NCI-H510A treated with DMSO at 0.1 percent for 48 hours (cell line): ENCODE measurements at places on chromosomes 1 and 21.

DNA sequence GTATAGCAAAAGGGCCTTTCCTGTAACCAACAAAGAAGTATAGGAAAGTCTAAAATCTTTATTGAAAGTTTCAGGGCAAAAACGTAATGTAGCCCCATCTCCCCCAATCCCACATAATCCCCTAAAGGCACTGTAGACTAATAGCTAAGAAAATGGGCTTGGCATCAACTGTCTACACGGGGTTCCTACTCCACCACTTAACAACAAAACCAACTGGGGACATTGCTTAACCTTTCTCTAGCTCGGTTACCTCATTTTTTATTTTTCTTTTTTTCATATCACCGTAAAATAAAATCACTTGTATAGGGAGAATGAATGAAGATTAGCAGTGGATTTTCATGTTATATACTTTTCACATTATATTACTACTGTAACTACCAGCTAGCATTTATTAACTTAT, 12.3 kb downstream of the MACF1 start:
- DNase-seq = no peak

DNA sequence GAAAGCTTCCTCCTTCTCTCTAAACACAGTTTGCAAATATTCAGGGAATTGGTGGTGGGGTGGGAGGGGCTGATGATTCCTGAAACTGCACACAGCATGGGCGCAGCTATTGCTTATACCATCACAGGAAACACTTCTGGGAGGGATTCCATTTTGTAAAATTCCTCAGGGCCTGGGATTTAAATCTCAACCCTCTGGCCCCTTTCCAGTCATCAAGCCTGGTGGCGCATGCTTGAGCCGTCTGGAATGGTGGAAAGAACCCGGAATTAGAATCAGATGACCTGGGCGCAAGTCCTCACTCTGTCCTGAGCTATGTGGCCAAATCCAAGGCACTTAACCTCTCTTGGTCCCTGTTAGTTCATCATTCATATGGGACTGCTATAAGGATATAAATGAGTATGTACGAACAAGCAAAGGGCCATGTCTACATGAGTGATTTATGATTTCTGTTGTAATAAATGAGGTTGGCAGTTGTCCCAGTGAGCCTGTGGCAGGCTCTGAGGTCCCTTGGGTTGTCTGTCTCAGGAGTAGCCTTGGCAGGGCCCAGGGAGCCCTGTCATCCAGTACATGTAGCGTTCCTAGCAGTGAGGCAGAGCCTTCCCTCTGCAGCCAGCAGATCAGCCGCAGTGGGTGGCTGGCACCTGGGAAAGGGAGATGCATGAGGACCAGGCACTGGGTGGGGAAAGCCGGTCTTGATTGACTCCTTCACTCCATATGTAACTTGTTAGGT, 72.0 kb downstream of the MAN1C1 start:
- DNase-seq = no peak

DNA sequence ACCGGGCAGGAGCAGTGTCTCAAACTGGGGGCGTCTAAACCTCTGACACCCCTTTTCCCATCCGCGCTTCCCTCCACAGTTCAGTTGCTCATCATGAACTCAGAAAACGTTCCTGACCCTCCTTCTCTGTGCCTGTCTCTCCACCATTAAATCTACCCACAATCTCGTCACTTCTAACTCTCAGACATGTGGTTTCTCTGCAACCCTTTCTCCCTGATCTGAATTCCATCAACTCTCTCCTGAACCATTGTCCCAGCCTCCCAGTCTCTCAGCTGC, 3.8 kb downstream of the TTC34 start:
- DNase-seq = no peak

GRCh38 chr1:57770772-57771171, 346.9 kb upstream of the DAB1 start:
- peak; percentile 4 for DNase-seq

GRCh38 chr1:207825719-207826556, 74.1 kb downstream of the CD46 start:
- DNase-seq = no peak

DNA sequence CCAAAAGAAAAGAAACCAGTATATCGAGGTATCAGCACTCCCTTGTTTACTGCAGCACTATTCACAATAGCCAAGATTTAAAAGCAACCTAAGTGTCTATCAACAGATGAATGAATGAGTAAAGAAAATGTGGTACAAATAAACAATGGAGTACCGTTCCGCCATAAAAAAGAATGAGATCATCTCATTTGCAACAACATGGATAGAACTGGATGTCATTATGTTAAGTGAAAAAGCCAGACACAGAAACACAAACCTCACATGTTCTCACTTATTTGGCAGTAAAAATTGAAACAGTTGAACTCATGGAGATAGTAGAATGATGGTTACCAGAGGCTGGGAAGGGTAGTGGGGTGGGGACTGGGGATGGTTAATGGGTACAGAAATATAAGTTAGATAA, 4.3 kb upstream of the GNG5 start:
- no peak for DNase-seq

- DNase-seq = peak; percentile 37
Observed at GRCh38 chr1:235649368-235650163, at the start of gene GNG4. Gene GNG4, minus strand, starts transcription at chr1:235649784. Its CDS starts 65,946 bp downstream, at chr1:235583838.

GRCh38 chr1:218571491-218571890, 226.4 kb downstream of the TGFB2 start:
- DNase-seq = no peak
